ENCODE measurements at places on chromosomes 12 and 14.

DNA sequence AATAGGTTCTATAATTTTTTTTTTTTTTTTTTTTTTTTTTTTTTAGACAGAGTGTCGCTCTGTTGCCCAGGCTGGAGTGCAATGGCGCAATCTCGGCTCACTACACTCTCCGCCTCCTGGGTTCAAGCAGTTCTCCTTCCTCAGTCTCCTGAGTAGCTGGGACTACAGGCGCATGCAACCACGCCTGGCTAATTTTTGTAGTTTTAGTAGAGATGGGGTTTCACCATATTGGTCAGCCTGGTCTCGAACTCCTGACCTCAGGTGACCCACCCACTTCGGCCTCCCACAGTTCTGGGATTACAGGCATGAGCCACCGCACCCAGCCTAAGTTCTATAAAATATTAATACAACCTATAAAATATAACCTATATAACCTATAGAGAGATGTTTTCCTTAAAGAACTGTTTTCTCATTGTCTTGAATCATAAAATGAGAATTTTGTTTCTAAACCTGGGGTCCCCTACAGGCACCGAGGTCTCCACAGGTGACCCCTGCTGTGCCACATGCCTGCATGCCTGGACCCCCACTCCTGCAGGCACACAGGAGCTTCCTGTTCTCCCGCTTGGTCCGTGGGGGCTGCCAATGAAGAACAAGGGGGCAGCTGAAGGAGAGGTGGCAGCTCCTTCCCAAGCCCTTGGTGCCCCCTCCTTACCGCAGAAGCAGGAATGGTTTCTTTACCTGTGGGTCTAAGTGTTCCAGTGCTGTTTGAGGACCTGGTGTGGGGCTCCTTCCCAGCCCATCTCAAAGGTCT, 70.9 kb upstream of the ZFP36L1 start:
- no peak for DNase-seq

DNA sequence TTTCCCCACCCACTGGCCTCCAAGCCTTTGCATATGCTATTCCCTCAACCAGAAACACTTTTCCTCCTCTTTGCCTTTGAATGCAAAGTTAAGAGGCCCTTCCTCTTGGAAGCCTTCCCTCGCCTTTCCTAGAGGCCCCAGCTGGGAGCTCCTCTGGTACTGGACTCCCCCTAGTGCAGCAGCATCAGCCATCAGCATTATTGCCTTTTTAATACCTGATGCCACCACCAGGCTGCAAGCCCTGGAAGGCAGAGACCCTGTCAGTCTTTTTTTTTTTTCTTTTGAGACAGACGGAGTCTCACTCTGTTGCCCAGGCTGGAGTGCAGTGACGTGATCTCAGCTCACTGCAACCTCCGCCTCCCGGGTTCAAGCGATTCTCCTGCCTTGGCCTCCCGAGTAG, 19.1 kb upstream of the PLA2G1B start:
- no peak for DNase-seq

DNA sequence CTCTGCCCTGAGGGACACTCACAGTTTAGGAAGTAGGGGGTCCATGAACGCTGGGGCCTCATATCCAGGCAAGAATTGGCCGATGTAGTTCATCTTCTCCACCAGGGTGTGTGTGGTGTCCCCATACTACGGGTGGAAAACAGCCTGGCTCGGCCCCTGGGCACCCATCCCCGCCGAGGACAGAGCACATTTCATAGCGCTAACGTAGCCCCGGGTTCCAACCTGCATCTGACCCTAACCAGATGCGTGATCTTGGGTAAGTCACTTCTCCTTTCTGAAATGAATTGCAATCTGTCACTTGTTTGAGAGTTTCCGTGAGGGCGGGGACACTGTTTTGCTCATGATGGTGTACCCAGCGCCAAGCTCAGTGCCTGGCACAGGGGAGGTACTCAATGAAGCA, 9.0 kb downstream of the HPD start:
- DNase-seq, result no peak

GRCh38 chr14:72472845-72473244, 421.1 kb downstream of the DPF3 start:
- DNase-seq, result peak; percentile 8

GRCh38 chr12:90791445-90791844, 163.5 kb downstream of the CCER1 start:
- no peak for DNase-seq

- no peak for DNase-seq
Measured at GRCh38 chr14:106390401-106390800, 864.0 kb downstream of the TMEM121 start.

- no peak for DNase-seq
Measured at GRCh38 chr12:48824112-48824511, 5.8 kb downstream of the CACNB3 start.

- DNase-seq, result peak; percentile 62
Measured at GRCh38 chr12:85279449-85280164, 413 bp upstream of the ALX1 start.

- DNase-seq, result no peak
Measured at GRCh38 chr12:38984388-38984787, 79.0 kb upstream of the CPNE8 start.

DNA sequence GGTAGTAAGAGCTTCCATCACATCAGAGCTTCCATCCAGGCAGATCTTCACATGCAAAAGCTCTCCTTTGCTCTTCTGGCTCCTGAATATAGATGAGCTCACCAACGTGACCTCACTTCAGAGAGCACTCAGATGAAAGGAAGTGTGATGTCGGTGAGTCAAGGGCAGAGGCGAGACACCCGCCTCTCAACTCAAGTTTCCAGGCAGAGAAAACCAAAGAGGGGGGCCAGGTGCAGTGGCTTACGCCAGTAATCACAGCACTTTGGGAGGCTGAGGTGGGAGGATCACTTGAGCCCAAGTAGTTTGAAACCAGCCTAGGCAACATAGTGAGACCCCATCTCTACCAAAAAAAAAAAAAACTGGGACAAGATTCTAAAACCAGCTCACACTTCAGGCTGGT, 126.9 kb downstream of the DUSP6 start:
- no peak for DNase-seq

DNA sequence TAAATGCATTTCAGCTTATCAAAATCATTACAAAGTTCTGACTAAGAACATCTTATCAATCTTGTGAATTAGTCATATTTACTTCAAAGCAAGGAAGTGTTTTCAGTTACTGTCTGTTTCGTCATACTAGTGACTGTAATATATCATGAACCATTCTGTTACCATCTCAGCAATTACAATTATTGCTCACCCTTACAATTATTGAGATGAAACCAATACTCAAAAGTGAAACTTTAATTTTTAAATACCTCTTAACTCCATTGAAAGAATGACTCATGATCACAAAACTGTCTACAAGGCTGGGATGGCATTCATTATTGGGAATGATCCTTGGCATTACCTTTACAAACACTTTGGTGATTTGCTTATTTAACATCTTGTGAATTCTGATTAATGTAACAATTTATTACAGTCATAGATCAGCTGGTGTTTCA, 90.3 kb downstream of the RPS6KA5 start:
- no peak for DNase-seq

DNA sequence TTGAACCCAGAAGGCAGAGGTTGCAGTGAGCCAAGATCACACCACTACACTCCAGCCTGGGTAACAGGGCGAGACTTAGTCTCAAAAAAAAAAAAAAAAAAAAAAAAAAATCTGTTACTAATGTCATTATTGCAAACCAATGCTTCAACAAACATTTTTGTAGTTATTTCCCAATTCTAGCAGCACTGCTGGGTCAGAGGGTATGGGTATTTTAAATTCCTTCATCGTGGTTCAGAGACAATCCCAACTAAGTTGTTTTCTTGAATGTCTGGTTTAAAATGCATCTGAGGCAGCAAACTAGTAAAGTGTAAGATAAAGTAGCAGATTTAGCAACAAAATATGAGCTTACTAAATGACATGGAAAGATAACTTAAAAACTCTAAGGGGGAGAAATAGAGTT, 65.6 kb downstream of the FERMT2 start:
- no peak for DNase-seq
